NCI-H187 treated with DMSO at 0.1 percent for 48 hours (cell line): ENCODE measurements at places on chromosomes 7 and 10.

DNA sequence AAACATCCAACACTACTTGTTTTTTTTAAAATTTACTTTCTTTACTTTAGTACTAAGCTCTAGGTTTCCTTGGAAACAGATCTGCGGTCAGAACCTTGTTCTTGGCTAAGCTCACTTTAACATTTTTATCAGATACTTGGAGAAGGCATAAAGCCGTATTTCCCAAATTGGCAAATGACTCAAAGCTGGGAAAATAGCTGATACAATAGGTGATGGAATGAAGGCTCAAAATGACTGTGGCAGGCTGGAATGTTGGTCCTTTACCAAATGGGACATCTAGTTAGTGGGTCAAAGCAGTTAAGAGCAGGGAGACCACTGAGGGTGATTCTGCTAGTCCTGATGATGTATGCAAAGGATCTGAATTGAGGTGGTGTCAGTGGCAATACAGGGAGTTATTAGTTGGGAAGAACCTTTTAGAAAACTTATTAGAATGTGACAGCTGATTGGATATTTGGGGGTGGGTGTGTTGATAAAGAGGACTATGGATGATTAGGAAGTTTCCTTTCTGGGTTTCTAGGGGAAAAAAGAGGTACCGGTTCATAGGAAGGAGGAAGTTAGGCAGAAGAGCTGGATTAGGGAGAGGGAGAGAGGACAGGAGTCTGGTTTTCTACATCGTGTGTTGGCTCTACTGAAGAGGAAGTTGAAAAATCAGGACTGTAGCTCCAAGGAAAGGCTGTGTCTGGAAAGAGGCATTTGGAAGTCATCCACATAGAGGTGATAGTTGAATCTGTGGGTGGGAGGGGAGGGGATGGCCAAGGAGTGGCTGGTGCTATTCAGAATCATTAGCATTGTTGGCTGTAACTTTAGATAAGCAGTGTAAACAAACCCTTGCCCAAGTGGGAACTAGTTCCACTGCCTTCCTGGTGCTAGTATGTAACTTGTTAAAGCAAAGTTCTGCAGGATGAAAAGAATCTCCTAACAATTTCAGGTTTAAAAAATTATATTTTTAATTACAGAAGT lies 13.1 kb downstream of the PLCE1 start:
- DNase-seq = no peak

DNA sequence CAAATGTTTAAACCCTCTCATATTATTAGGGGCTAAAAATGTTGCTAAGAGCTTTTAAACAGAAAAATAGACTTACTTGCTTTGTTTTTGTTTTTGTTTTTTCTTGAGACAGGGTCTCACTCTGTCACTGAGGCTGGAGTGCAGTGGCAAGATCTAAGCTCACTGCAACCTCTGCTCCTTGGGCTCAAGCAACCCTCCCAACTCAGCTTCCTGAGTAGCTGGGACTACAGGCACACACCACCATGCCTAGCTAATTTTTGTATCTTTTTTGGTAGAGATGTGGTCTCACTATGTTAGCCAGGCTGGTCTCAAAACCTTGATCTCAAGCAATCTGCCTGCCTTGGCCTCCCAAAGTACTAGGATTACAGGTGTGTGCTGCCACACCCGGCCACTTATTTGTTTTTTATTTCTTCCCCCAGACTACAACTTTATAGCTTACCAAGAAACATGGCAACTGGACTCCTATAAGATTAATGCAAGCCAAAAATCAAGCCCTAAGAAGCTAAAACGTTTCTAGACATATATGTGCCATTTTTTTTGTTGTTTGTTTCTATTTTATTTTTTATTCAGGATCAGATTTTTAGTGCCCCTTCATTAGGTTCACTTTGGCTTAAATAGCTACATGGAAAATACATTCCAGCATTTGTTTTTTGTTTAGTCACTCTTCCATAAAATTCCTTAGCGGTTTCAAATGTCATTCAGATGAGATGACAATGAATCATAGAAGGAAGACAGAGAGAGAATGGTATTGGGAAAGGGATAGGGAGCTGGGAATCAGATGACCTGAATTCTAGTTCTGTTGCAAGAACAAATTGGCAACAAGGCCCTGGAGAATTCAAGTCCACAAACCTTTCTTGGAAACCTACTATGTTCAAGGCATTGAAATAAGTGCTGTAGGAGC lies 163.4 kb upstream of the MKLN1 start:
- no peak for DNase-seq

- DNase-seq = no peak
Observed at GRCh38 chr10:96642973-96643372, 56.2 kb upstream of the TM9SF3 start.

DNA sequence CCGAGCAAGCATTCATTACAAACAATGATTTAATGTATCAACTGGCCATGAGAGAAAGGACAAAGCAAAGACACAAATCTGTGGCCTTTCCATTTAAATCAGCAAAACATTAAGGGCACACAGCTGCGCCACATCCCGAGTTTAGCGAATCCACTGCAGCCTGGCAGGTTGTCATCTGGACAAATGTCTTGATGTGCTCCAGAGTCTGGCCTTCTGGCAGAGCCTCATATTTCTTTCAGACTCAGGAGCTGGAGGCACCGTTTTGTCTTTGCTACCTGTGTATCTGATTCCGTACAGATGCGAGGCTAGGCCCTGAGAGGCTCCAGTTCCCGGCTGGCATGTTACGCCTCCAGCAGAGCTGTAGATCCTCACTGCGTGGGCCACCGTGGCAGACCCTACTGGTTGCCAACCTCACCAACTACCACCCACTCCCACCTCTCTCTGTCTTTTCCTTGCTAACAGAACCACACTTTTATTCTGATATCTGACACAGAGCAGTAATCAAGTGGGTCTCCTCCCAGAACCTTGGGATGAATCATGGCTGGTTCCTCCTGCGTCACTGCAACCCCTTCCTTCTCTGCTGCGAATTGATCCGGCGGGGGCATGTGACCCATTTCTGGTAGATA lies 40.9 kb upstream of the EFCAB10 start:
- DNase-seq = no peak

DNA sequence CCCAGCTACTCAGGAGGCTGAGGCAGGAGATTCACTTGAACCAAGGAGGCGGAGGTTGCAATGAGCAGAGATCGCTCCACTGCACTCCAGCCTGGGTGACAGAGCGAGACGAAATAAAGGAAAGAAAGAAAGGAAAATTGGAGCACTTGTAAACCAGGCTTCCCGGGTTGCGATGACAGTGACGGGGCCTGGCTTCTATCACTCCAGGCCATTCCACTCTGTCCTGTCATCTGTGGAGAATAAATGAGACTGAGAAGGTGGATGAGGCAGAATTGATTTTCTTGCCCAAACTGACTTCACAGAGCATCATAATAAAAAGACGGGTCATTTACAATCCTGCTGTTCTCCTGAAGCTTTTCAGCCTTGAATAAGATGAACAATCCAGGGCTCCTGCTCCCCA lies 12.1 kb upstream of the KPNA7 start:
- DNase-seq = no peak

- no peak for DNase-seq
Observed at GRCh38 chr7:127726476-127726875, 74.5 kb downstream of the SND1 start.

- peak; percentile 93 for DNase-seq
Observed at GRCh38 chr7:73442222-73442902, 8.8 kb downstream of the FZD9 start.

GRCh38 chr7:47666164-47666862 lies 84.4 kb upstream of the TNS3 start:
- DNase-seq = no peak

- DNase-seq = no peak
Observed at GRCh38 chr10:97116462-97117162, 69.1 kb downstream of the SLIT1 start.

GRCh38 chr10:132329565-132330485 lies 2.2 kb upstream of the LRRC27 start:
- no peak for DNase-seq

- no peak for DNase-seq
Observed at GRCh38 chr7:68109299-68109698, 1112.7 kb downstream of the TYW1 start.

- DNase-seq = no peak
Observed at GRCh38 chr7:32872421-32872820, 19.1 kb downstream of the KBTBD2 start.
